NCI-H460 (cell line): ENCODE measurements at places on chromosomes 7 and 10.
A peak's percentile ranks its signal among the peaks of the same experiment; 100 is the strongest.

DNA sequence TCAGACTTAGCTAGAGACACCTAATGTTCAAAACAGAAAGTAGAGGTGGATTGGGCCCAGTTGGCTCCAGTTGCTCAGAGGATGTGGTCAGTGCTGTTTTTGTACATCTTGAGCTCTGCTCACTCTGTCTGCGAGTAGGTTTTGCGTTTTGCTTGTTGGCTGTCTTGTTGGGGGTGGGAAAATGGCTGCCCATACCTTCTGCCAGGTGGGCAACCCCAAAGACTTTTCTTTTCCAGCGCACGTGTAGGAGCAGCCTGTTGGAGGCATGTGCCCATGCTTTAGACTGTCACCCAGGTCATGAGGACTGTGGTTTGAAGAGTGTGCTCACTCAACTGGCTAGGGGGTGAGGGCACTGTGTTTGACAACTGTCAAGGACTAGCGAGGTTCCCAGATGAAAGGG is 73.9 kb downstream of the KAT6B start:
- DNase-seq, result no peak

DNA sequence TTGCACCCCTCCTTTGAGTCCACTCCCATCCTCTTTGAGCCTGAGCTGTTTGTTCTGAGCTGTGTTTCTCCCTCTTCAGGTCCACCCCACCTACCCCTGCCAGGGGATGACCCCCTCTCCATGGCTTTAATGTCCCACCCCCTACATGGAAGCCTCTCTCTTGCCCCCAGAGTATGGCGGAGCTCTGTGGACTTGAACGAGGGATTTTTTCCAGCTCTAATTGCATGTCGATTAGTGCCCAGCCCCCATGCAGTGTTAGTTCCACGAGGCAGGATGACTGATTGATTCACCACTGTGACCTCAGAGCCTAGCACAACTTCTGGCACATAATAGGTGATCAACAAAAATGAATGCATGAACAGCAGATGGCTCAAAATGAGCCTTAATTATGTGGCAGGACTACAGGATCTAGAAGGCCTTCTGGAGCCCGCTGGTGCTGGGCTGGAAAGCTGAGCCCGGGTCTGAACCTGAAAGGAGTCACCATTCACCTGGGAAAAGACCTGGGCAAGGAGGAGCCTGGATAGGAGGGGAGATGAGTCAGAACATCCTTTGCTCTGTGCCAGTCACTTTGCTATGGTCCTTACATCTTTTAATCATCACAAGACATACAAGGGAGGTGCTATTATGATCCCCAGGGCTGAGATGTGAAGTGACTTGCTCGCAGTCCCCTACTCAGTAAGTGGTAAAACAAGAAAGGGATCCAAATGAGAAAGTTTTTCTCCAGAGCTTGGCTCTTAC is 17.1 kb upstream of the SLC18A2 start:
- no peak for DNase-seq

DNA sequence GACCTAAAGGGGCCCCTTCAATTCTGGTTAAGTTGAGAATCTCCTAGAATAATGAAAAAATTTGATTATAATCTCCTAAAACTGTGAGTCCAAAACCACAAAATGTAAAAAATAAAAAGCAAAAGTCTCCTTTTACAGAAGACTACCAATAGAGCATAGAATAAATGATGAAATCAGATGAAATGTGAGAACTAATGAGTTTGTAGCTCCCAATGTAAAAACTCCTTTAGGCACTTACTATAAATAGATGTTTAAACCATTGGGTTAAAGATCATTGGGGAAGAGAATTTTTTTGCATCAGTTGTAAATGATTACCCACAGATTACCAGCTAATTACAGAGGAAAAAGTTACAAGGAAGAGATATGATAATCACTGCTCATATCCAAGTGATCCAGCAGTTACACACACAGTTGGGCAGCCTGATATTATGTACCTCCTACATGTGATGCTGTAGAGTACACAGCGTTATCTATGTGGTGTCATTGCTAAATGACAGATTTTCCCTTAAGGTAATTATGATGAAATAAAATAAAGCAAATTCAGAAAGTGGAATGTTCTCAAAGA is 282.7 kb upstream of the SEMA3D start:
- DNase-seq, result peak; percentile 15

GRCh38 chr7:15218261-15218660 is 315.7 kb upstream of the DGKB start:
- no peak for DNase-seq

DNA sequence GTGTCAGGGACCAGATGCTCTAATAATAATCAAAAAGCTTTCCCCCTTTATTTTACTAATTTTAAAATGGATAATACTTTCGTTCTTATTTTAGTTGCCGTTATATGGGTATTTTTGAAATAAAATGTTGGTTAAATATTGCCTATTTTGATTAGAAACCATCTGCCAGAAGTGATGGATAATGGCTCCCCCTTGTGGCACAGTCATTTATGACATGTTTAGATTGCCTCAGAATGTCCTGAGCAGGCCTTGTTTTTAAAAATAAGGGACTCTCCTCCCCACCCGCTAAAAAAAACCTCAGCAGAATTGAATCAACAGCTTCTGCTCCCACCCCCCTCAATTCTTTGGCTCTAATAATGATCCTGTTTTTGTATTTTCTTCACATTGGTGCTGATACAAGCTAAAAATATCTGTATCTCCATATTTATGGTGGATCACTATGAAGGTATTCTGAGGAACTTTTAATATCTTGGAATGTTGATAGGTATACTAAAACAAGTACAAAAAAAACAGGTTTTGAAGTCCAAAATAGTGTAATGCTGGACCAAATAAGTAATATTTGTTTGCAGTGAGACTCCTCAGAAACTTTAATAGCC is 38.8 kb downstream of the TMEM60 start:
- DNase-seq, result peak; percentile 64

GRCh38 chr7:97871659-97872024 is 566 bp downstream of the ASNS start:
- DNase-seq, result no peak

DNA sequence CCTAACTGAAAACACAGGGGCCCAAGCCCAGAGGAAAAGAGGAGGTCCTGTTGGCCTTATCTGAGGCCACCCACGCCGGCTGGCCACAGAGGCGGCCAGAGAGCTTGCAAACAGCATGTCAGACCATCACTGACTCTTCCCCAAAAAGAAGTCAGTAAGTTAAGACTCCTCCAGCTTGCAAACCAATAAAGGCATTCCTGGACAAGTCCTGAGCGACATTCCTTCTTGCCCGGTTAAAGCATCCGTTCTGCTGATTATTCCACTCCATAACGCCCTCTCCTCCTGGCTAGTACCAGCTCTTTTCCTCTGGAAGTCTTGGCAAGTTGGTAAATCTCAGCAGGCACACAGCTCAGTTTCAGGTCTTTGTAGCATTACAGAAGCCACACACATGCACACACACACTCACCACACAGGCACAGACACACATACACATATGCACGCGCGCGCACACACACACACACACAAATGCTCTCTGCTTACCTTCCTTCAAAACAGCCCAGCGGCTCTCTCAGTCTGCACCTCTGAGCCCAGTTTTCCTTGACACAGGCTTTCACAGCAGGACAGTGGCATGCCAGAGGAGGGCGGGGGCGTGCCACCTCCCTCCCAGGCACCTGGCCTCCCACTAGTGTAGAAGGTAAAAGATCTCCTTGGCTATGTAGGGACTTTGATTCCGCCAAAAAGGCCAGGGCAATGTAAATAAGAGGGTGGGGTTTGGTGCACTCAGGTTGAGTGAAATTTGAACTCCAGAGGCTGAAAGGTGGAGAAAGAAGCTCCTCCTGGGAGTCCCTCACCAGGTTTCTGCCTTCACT is 201.4 kb downstream of the TNS3 start:
- no peak for DNase-seq

DNA sequence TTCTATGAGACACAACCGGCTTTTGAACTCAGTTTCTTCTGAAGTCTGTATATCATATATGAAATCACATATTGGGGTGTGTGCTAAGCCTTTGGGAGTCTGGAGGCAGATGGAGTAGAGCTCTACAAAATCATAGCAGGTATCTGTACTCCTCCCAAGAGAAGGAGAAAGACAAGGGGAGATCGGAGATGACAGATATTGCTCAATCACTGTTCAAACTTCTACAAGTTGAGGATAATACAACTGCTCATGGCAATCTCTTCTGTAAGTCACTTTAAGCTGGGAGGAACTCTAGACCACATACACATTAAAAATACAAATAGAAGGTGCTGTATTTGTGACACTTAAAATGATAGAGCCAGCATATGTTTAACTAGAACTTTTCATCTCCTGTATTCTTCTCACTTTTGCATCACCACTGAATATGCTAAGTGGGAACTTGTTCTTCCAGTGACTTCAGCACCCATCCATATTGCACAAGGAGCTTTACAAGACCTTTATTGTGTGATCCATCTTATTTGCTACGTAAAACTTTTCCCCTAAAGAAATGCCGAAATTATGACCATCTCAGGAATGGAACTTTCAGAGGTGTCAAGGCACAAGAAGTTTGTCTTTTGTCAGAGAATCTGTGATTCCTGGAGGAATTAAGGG is 381.4 kb downstream of the PHTF2 start:
- DNase-seq, result no peak

GRCh38 chr10:70458329-70459060 is 17.0 kb upstream of the NODAL start:
- peak; percentile 40 for DNase-seq

- no peak for DNase-seq
These were observed 285.7 kb downstream of the FGFR2 start for GRCh38 chr10:121312587-121312986.

DNA sequence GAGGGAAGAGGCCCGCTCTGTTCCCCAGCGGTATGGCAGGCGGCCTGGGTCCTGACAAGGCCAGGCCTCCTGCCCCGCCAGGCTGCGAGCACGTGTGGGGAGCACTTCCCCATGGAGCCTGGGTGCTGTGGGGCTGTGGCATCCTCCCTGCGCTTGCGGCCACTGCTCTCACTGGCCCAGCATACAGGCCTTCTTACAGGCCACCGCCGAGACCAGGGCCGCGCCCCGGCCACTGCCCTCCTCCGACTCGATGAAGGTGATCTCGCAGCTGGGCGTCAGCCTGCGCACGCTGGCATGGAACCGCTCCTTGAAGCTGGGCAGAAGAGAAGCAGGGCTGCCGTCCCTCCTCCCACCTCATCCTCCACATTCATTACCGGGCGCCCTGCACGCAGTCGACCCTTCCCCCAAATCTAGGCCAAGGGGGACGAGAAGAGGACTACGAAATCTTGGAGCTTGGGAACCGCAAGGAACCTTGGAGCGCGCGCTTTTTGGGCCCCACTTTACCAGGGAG is 3.9 kb upstream of the MYL7 start:
- no peak for DNase-seq

DNA sequence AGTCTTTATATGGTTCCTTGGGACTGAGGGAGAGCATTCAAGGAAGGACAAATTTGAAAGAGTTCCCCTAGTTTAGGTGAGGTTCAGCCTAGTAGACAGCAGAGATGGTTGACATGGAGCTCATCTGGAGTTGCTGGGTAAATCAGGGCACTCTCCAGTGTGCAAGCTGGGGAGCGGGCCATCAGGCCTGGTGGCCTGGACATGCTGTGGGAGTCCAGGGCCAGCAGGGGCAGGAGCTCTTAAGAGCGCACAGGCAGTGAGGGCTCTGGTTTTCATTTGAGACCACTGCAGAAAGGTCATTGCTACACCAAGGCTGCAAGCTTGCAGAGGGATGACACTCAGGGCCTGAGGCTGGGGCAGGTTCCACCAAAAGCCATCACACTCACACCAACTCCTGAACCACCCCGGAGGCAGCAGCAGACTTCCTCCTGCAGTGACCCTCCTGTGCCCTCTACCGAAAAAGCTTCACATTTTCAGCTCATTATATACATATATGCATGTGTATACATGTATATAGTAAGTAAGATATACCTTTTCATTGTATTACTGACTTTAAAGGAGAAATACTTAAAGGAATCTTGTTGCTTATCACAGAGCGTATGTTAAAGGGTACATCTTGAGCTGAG is 39.5 kb downstream of the STEAP1B start:
- no peak for DNase-seq

GRCh38 chr10:61882621-61883370 is 18.7 kb upstream of the ARID5B start:
- DNase-seq, result no peak

DNA sequence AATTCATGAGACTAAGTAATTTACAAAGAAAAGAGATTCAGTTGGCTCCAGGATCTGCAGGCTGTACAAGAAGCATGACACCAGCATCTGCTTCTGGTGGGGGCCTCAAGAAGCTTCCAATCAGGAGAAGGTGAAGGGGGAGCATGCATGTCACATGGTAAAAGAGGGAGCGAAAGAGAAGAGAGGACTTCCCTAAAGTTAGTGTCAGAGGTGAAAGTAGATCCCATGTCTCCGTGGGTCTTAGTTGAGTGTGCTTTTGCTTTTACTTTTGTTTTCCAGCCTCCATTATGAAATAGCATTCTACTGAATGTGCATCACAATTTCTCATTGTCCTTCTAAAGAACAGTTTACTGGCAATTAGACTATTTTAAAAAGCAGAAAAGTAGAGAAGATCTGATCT is 213.6 kb upstream of the FZD1 start:
- DNase-seq, result no peak

GRCh38 chr10:74511051-74511450 is 315.3 kb upstream of the KAT6B start:
- DNase-seq, result no peak

DNA sequence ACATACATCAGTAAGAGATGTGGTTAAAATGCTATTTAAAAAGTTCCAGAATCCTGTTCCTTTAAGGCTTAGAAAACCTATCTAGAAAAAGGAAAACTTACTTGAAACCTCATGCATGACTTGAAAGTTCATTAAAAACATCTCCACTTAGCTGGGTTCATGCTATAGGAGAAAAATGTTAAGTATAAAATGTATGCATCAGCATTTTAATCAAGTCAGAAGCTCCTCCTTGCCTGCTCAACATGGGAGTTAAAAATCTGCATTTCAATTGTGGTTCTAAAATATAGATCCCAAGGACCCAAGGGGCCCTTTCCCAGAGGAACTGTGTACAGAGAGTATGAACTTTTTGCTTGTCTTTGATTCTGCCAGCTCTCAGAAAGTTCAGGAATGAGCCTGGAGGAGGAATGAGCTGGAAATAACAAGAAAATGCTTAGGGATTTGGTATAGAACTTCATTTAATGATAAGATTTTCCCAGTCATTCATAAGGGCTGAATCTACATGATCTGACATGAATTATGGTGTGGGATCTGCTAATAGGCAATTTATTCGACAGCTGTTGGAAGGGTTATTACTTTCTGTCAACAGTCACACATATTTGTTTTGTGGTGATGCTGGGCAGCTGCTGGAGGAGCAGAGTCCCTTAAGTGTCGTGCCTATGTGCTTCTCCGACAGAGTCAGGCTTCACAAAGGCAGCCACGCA is 85.6 kb upstream of the MTPN start:
- no peak for DNase-seq

DNA sequence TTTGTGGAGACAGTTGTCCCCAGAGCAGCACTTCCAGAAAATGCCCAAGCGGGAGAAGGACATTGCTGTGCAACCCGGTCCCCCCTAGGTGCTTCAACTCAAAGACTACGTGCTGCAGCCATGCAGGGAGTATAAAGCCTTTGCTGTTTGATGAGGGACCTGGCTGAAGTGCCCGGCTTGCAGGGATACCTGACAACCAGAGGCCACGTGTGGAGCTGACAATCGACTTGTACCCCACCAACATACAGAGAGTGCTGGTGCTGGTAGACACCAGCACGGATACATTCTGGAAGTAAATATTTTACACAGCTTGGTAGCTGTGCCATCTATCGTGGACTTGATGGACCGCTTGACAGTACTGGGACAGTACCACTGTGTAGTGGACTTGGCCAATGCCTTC is 240.6 kb downstream of the CACNA2D1 start:
- no peak for DNase-seq
